ENCODE measurements at places on chromosomes 12 and 14. TPM values are rescaled to one million over a fixed set of nuclear protein-coding genes. Genes with fewer than 3 reads are reported as not detected.

DNA sequence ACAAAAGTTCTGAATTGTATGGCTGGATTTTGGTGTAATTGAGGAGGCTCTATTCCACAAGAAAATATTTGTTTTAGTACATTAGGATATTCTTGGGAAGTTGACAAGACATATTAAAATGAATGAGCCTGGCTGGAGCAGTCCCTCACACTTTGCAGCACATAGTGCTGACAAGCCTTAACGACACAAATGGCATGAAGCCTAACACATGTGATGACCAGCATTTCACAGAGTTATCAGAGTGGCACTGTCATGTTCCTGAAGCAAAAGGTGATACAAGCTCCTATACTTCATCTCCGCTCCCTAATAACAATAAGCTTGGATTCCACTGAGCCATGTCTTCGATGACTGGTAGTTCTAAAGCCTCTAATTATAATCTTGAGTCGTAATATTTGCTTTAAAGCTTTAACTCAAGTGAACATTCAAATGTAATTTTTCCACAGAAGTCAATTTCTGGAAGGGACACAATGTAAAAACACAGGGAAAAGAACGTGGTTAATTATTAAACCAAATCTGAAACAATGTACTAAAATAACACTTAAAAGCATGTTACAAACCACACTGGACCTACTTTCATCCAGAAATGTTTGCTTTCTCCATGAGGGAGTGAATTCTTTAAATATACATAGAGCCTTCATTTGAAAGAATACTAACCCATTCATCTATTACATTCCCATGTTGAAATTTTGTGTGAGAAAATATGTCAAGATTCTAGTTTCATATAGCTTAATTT lies 49.6 kb downstream of the GRIP1 start:
- no peak for DNase-seq

- DNase-seq: no peak
These were observed 65.5 kb downstream of the PTPRO start for GRCh38 chr12:15387772-15388171.

INSM2 gene
- total RNA-seq: not detected

DNA sequence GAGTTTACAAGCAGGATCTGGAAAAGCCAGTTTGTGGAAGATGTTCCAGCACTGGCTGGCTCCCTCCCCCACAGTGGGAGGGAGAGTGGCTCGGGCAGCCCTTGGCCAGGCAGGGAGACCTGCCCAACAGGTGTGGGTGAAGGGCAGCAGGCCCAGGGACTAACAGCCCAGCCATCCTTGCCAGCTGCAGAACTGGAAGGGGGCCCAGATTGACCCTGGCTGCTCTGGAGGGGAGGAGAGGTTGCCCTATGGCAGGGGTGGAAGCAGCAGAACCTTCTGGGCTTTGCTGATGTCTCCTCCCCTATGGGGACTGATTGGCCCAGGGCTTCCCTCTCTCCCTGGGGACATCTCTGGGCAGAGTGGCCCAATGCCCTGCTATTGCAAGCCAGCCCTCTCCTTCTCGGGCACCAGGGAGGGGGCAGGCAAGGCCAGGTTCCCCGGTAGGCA lies 20.5 kb downstream of the IRF2BPL start:
- no peak for DNase-seq

LTB4R2 gene
- total RNA-seq: 13.4 TPM

DNA sequence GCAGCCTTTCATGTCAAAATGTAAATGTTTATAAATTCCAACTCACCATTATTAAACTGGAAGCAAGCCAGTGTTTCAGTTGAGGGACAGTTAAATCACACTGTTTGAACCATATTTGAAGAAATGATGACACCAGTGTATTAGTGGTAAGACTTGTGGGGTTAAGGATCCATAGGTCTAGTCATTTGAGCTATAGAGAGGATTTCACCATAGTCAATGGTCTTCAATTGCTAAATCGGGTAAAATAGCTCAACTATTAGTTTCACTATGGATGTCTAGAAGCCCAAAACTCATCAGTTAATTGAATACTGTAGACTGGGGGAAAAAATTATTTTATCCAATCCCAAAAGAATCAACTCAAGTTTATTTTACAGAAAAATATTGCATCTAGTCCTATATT lies 659.1 kb downstream of the NRXN3 start:
- no peak for DNase-seq

- DNase-seq: peak; percentile 62
These were observed 43.5 kb upstream of the P2RX7 start for GRCh38 chr12:121089031-121089812.

- no peak for DNase-seq
These were observed 34.4 kb upstream of the P2RX4 start for GRCh38 chr12:121175383-121176119.

DNA sequence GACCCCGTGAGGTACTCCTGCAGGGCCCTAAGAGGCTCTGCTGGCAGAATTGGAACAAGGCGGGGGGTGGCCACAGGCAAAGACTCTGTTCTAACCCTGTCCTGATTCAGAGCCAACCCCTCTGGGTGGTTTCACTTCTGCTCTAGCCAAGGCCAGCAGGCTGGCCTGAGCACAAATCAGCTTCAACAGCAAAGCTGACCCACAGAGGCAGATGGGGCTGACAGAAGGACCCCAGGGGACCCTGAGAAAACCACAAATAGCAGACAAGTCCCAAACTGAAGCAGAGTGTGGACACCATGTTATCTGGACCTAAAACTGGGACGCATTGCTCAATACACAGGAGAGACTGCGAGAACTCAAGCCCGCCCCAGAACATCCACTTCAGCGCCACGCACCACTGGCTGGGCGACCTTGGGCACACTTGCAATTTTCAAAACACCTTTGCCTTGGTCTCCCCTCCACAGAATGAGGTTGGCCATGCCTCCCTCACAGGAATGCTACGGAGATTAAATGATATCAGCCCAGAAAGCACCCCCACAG lies 76.4 kb upstream of the DICER1 start:
- DNase-seq: no peak

GRCh38 chr12:104485651-104486362 lies 29.1 kb downstream of the CHST11 start:
- no peak for DNase-seq

GRCh38 chr14:103029936-103030335 lies 27.4 kb downstream of the CDC42BPB start:
- no peak for DNase-seq

- DNase-seq: no peak
These were observed 485.4 kb downstream of the MDGA2 start for GRCh38 chr14:47189911-47190484.

DNA sequence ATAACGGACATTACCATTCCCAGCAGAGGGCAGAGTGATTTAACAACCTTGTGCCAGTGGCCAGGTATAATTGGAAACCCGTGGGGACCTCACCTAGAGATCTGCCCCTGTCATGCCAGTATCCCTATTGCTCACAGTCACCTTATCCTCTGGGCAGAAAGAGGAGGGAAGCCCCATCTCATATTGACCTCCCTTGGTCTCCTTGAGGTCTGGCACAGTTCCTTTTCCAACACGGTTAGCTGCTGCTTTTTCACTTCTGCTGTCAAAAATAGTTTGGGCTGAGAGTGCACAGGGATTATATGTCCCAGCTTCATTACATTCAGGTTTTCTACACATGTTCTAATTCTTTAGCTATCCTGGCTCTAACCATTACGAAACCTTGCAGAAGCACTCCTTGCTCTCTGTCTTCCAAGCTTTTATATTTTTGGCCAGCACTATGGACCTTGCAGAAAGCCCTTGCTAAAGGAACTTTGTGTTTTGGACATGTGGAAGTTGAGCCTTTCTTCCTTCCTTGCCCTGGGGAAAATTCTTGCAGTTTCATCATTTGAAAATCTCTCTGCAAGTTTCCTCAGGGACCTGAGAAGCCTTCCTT lies 111.7 kb upstream of the MIS18BP1 start:
- no peak for DNase-seq

GRCh38 chr12:94041850-94042249 lies 106.5 kb upstream of the PLXNC1 start:
- no peak for DNase-seq

PMEL gene
- total RNA-seq: 71.0 TPM

DNA sequence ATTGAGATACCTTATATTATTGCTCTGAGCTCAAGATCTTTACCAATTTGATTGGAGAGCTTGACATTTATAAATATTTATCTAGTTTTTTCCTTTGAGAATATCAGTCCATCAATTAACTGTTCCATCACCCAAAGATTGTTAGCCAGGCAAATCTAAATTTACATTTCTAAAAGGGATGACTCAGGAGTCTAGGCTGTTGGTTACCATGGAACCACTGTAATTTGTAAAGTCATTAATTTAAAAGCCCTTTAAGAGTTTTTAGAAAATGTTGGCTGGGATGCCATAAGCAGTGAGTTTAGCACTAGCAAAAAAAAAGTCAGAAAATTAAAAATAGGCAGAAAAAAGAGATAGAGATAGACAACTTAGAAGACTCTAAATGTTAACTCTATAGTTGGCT lies 19.5 kb upstream of the SERPINA1 start:
- DNase-seq: no peak

- no peak for DNase-seq
These were observed 17.7 kb downstream of the NGDN start for GRCh38 chr14:23487216-23487615.

DNA sequence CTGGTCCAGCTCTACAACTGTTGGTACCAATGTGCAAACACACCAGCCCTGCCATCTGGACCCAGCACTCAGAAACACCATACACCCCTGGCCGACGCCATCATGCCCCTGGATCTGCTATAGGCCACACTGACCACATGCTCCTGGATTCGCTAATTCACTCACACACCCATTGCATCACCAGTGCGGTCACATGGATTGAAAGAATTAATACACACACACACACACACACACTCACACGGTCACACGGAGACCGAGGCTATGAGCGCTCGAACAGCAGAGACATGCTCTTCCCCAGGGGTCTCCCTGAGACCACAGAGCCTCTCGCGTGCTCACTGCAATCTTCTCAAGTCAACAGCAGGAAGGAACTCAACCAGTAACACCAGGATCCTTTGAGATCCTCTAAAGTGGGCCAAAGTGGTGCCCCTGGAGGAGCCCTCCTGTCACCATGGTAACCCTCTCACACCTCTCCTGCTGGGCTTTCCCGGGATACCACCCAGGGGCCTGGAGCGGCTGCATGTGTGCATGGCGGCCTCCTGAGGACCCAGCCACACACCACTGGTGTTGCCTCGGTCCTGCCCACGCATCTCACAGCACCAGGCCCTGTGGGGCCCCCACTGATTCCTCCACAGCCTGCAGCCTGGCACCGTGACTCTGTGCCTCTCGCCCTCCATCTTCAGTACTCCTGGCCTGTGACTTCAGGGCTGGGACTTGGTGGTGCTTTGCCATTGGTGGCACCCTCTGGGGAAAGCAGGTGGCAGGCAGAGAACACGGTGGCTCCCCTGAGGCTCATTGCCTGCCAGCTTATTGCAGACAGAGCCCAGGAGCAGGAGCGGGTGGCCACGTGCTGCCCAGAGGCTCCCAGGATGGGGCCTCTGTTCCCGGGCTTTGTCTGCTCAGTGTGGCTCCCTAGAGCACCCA lies 15.1 kb downstream of the LRTM2 start:
- no peak for DNase-seq

GRCh38 chr14:71720978-71721624 lies 211.1 kb upstream of the RGS6 start:
- peak; percentile 73 for DNase-seq

AGAP2 gene
- total RNA-seq: 4.6 TPM

DNA sequence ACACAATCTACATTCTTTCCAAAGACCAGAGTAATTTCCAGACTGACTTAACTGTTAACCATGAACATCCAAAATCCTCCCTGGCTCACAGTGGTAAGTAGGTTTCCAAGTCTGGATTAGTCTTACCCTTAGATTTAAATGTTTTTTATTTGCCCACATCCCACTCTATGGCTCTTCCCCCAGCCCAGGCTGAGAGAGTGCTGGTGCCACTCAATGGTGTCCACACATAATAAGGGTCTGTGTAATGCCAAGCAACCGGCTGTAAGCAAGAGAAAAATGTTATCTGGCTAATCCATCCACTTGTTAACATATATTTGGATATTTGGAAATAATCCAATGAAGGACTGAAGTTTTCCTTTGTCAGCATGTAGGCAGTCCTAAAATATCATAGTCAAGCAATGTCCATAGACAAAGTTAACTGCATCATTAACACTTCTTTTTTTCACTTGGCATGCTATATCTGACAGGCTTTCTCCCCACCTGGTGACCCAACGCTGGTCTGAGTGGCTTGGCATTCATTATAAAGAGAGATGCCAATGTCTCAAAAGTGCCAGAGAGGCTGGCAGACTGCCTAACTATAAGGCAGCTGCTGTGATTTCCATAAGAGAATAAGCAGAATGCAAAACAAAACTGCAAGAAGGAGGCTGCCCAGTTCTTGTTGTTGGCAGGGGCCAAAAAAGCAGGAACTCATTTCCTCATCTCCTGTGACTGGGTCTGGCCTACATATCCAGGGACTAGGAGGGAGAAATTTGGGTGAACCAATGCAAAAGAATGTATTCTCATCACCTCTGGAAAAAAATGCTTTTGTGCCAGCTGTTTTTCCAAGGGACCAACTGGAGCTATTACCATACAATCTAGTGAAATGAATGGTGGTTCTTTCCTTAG lies 13.9 kb upstream of the HOXC13 start:
- no peak for DNase-seq

TRPV4 gene
- total RNA-seq: 4.9 TPM

- no peak for DNase-seq
These were observed 313.2 kb downstream of the SEC23A start for GRCh38 chr14:38789805-38790204.

GRCh38 chr12:48592591-48593086 lies 22.8 kb upstream of the LALBA start:
- DNase-seq: no peak

DNA sequence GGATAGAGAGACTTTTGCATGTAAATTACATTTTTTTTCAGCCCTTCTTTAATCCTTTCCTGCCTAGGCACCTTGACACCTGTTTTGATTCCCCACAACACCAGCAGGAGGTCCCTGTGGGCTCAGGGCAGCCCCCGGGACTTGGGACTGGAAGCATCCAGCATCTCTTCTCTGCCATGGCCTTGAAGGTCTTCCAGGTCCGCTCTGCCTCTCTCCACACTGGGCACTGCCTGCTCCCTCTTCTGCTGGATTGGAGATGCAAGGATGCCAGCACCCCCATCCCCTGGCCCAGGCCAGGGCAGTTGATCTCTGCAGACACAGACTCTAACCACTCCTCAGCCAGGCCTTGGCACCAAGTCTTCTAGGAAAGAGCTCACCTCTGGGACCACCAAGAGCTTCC lies 134.5 kb upstream of the C14orf180 start:
- DNase-seq: no peak

- no peak for DNase-seq
These were observed 682 bp downstream of the BATF start for GRCh38 chr14:75522983-75523318.

DNA sequence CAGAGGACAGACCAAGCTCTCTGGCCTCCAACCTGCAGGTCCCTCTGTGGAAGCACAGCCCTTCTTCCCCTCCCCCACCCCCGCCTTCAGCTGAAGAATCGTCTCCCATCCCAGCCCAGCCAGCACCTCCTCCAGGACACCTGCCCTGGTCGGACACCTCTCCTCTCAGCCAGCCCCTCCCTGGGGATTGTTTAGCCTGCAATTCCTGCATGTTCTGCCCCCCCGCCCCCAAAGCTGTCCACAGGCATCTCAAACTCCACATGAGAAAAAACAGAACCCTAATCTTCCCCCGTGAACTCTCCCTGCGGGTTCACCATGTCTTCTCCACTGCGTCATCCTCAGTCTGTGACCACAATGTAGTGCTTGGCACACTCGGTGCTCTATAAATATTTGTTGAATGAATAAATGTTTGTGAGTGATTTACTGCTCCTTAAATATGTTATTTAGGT lies 24.1 kb downstream of the PRIMA1 start:
- DNase-seq: no peak

GRCh38 chr14:84298663-84299195 lies 1231.2 kb upstream of the FLRT2 start:
- DNase-seq: no peak

ISCU gene
- 63.9 TPM for total RNA-seq

GRCh38 chr14:77416836-77417235 lies 6.5 kb downstream of the NOXRED1 start:
- DNase-seq: no peak

Measured in H9 (cell line).